ENCODE measurements at places on chromosomes 5 and 9. TPM values are rescaled to one million over a fixed set of nuclear protein-coding genes. Genes with fewer than 3 reads are reported as not detected.

C9 gene
- total RNA-seq = 0.46 TPM

SELENOP gene
- 0.32 TPM for total RNA-seq

PCDHGA1 gene
- 0.69 TPM for total RNA-seq

GRXCR2 gene
- total RNA-seq = not detected

CDH10 gene
- total RNA-seq = 2.4 TPM

ADRB2 gene
- 0.18 TPM for total RNA-seq

MAP3K1 gene
- 5.2 TPM for total RNA-seq

SRP19 gene
- total RNA-seq = 105 TPM

FOXD1 gene
- total RNA-seq = 10.7 TPM

SLC6A3 gene
- total RNA-seq = not detected

SLC34A1 gene
- not detected for total RNA-seq

DNAI1 gene
- total RNA-seq = not detected

FGF10 gene
- not detected for total RNA-seq

LRRC19 gene
- total RNA-seq = not detected

NDUFS6 gene
- total RNA-seq = 26.4 TPM

PCDHGA12 gene
- total RNA-seq = 33.7 TPM

STPG3 gene
- total RNA-seq = not detected

IFNA6 gene
- total RNA-seq = not detected

SPINK6 gene
- not detected for total RNA-seq

TAS2R1 gene
- not detected for total RNA-seq

FCN2 gene
- not detected for total RNA-seq

FOXE1 gene
- total RNA-seq = not detected

NEUROG1 gene
- total RNA-seq = not detected

ITGA2 gene
- 72.5 TPM for total RNA-seq

FGFR4 gene
- total RNA-seq = 0.59 TPM

AP3B1 gene
- total RNA-seq = 58.2 TPM

PRSS3 gene
- total RNA-seq = 2.1 TPM

SPOCK1 gene
- 587 TPM for total RNA-seq

PCDHB14 gene
- total RNA-seq = 1.5 TPM

PLAC8L1 gene
- 0.59 TPM for total RNA-seq

KIF4B gene
- total RNA-seq = 0.09 TPM

BTNL3 gene
- not detected for total RNA-seq

STC2 gene
- total RNA-seq = 487 TPM

PCDHGA5 gene
- 0.92 TPM for total RNA-seq

LTC4S gene
- total RNA-seq = 0.59 TPM

IL13 gene
- total RNA-seq = not detected

IFNA2 gene
- not detected for total RNA-seq

ESM1 gene
- 106 TPM for total RNA-seq

LCN9 gene
- not detected for total RNA-seq

BNIP1 gene
- 25.8 TPM for total RNA-seq

MEIKIN gene
- not detected for total RNA-seq

GABBR2 gene
- 0.89 TPM for total RNA-seq

C9orf50 gene
- total RNA-seq = not detected

HRH2 gene
- total RNA-seq = not detected

PCDHB13 gene
- total RNA-seq = 0.89 TPM

CDX1 gene
- not detected for total RNA-seq

CBY3 gene
- total RNA-seq = not detected

INSL6 gene
- not detected for total RNA-seq

C5orf58 gene
- total RNA-seq = not detected

SLC46A2 gene
- total RNA-seq = not detected

Data from smooth muscle cell of the umbilical artery (primary cell).